Activated B cell treated with CpG ODN at 0.5 μM for 24 hours (primary cell): ENCODE measurements at places on chromosomes 4 and X. TPM values are rescaled to one million over a fixed set of nuclear protein-coding genes. Genes with fewer than 3 reads are reported as not detected.

Gene PGAM4
- total RNA-seq, result not detected in 2 replicates

Gene BMPR1B
- not detected in 2 replicates for total RNA-seq

Gene NEUROG2
- total RNA-seq, result not detected in 2 replicates

Gene CXXC4
- total RNA-seq, result not detected in 2 replicates

Gene BTC
- total RNA-seq, result not detected in 2 replicates
